Activated B cell treated with CpG ODN at 0.5 μM for 24 hours (primary cell): ENCODE measurements at places on chromosomes 7 and 10. TPM values are rescaled to one million over a fixed set of nuclear protein-coding genes. Genes with fewer than 3 reads are reported as not detected.

Gene UPK3B
- total RNA-seq: 3.2 and 3.4 TPM in 2 replicates

- DNase-seq: no peak
Observed at GRCh38 chr10:113047605-113047962, 97.5 kb downstream of the TCF7L2 start.

Gene INMT
- total RNA-seq: 0.11 and 0.17 TPM in 2 replicates

- DNase-seq: no peak
Observed at GRCh38 chr7:39451901-39452300, 114.3 kb upstream of the YAE1 start.

DNA sequence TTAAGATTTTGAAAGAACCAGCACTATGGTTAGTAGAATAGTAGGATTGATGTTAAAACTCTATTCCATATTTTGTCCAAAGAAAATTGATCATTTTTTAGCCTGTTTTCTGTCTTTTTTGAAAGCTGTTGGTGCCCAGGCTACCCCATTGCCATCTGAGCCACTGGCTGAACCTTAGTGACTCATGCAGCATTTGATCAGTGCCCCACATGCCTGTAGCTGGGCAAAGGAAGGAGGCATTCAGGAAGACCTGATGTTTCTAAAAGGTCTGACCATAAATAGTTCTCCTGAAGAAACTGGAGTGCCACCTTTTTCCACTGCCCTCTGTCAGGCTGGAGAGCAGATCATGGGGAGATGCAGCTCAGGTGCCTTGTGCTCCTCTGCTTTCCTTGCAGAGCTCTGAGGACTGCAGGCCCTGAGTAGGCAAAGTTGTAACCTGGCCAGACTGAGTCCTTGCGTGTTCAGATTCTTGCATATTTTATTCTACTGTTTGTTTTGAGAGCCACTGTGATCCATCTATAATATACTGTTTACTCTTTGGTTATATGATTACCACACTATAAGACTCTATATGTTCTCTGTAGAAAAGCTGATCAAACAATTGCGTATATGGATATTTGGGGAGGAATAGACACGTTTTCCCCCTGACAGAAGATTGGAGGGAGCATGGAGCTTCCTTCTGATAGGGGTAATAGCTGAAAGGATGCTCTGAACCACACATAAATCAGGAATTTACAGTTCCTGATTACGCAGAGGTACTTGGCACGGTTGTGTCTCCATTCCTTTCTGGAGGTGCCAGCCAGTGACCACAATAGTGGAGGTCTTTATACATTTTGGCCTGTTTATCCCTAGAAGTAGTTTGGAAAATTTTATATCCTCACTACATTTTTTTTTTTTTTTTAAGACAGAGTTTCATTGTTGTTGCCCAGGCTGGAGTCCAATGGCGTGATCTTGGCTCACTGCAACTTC lies 48.9 kb upstream of the GJD4 start:
- DNase-seq: no peak

Gene CYP3A7
- not detected in 2 replicates for total RNA-seq

Gene CYP3A4
- not detected in 2 replicates for total RNA-seq

- DNase-seq: no peak
Observed at GRCh38 chr10:86607674-86608073, 46.7 kb upstream of the OPN4 start.

Gene EPHA1
- not detected in 2 replicates for total RNA-seq

DNA sequence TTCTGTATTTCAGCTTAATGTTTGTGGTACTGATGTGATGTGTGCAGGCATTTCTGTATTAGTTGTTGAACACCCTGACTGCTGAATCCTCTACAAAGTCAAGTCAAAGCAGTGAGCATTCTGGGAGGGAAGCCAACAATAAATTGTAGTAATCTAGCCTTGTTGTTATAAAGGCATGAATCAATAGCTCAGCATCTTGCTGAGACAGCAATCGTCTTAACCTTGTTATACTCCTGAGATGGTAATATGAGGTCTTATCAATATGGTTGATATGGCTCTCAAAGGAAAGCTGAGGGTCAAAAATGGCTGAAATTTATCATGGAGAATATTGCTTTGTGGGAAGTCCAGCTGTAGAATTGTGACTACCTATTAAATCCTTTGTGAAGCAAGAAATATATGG lies 299.4 kb downstream of the DNAJB9 start:
- no peak for DNase-seq

DNA sequence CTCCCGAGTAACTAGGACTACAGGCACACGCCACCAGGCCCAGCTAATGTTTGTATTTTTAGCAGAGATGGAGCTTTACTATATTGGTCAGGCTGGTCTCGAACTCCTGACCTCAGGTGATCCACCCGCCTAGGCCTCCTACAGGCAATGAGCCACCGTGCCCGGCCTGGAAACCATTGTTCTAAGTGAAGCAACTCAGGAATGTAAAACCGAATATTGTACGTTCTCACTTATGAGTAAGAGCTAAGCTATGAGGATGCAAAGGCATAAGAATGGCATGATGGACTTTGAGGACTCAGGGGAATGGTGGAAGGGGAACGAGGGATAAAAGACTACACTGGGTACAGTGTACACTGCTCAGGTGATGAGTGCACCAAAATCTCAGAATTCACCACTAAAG lies 235.1 kb upstream of the AUTS2 start:
- DNase-seq: no peak

GRCh38 chr7:151141311-151141854 lies 26.1 kb downstream of the GBX1 start:
- no peak for DNase-seq

Gene TMEM225B
- total RNA-seq: 0.53 and 1.5 TPM in 2 replicates

DNA sequence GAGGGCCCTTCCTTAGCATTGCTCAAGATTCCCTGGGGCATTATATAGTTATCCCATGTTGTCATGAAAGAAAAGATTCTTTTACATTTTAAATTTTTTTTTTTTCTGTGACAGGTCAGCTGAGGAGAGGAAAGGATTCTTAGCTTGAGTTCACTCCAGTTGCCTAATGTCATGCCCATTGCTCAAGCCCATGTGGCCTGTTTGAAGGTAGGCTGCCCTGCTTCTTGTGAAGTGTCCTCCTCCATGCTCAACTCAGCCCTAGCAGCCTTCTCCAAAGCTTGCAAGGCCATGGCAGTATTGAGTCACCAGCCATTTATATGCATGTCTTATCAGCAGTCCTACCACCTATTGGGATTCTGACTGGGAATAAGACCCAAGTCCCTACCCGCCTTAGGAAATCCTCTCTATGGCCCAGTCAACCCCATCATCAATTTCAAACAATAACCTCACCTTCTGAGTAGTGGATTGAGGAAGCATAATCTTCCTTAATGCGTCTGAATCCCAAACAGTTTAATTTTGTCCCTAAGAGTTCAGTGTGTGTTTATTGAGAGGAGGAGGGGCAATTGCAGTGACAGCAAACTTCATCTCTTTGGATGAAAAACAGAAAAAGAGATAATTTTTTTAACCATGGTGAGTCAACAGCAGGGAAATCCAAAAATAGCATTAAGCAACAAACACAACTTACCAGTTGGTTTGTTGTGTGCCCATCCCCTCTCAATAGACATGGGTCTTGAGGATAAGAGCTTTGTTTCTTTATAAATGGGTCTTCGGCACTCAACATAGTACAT lies 38.6 kb upstream of the WASL start:
- DNase-seq: no peak

Gene ZNF853
- 2.8 and 3.2 TPM in 2 replicates for total RNA-seq

DNA sequence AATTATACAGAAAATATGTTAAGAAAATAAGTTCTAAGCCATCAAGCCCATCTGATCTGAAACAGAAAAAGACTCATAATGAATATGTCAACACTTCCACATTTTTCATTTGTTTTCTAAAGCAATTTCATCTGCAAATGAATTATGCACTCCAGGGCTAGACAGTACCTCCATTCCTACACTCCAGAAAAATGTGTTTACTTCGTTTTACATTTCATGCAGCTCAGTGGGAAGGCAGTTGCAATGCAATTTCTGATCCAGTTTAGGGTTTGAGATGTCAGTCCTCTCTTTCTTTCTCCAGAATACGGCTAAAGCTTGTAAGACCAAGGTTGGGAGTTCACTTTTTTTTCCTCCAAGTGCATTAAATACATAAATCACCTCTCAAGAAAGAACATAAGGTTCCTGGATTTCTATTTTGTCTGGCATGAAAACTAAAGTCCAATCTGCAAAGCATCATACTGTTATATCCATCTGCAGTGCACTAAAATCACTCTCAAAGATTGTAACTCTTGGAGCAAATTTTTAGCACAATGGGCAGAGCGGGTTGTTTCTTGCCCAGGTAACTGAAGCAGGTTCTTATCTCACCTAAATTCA lies 348.8 kb upstream of the C7orf33 start:
- DNase-seq: no peak

Gene NPSR1
- total RNA-seq: not detected in 2 replicates

GRCh38 chr7:17552952-17553351 lies 254.5 kb downstream of the AHR start:
- DNase-seq: no peak

- no peak for DNase-seq
Observed at GRCh38 chr10:119273413-119273812, 66.0 kb downstream of the GRK5 start.

- no peak for DNase-seq
Observed at GRCh38 chr7:139232904-139233303, 1.9 kb downstream of the UBN2 start.

DNA sequence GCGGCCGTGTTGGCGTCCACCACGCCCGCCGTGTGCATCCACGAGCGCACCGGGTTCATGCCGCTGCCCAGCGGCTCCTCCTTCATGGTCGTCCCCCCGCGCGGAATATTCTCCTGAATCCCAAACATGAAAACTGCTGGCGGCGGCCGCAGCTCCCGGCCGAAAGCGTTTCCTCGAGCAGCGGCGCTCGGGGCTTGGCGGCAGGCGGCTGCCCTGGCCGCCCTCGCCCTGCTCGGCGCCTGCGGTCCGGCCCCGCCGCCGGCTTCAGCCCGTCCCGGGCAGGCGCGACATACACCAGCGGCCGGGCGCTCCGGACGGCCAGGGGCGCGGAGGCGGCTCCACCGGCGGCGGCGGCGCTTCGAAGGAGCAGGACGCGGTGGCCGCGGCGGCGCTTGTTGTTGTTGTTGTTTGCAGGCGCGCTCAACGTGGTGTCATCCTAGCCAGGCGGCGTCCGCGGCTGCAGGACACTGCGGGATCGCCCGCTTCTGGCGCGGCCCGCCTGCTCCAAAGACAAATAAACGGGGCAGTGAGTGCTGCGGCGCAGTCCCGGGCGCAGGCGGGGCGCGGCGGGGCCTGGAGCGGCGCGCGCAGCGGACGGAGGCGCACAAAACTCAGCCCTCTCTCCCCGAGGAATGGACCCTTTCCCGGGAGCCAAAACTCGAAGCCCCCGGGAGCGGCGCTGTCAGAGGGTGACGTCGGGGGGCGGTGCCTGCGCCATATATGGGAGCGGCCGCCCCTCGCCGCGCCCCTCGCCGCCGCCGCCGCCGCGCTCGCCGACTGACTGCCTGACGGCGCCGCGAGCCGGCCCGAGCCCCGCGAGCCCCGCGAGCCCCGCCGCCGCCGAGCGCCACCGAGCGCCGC lies at the start of gene EBF3:
TSS of gene EBF3 (minus strand) at position 634 of the 861 bp plus-strand sequence. CDS start at position 128, 506 bp downstream.
- DNase-seq: no peak

DNA sequence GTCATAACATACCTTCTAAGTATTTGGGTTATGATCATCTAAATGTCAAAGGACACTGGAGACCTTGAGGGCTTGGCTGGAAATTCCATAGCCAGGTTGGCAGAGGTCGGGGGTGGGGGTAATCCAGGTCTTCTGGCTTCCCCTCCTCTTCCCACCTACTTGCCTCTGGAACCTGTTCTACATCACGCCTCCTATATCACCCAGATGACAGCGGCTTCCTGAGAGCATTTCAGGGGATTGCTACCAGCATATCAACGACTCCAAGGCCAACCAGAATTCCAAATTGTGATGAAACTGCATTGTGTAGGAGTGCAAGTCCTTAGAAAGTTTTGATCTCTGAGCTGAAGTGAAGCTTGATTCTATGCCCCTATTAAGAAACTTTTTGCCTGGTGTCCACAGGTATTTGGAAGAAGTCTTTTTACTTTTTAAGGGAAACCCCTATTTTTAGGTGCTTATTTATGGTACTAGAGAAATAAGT lies 95.7 kb downstream of the SH2D4B start:
- no peak for DNase-seq

Gene GPR37
- not detected in 2 replicates for total RNA-seq

DNA sequence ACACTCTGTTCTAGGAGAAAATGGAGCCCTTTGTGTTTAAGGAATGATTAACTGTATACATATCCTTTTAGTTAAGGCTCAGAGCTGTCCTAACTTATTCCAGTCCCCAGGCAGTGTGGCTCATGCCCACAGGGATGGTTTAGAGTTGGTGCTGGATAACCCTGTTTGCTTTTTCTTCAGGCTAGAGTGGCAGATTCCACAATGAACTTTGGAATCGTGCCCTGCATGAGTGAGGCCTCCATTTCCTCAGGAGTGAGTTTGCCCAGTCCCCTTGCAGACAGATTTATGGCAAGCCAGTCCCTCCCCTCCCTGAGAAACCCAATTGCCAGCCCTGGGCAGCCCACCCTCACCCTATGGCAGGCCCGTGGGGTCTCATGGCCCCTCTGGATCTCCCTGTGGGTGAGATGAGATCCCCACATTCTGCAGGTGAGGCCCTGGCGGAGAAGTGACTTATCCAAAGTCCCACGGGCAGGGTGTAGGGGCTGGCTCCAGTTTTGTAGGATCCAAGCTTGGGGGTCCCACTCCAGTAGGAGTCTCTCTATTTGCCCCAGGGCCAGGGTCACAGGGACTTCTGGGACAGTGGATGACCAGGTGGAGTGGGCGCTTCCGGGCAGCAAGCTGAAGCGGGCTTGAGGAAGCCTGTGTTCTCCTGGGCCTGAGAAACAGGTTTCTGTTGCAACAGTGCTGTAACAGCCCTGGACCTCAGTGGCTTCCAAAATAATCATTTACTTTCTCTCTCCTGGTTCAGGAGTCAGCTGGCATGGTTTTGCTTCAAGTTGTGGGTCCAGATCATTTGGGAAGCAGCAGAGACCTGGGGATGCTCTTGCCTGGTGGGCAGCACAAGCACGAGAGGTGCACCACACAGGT lies 9.0 kb upstream of the COMTD1 start:
- no peak for DNase-seq

GRCh38 chr10:97713339-97713825 lies at the start of gene MARVELD1:
Gene MARVELD1, plus strand, starts transcription at chr10:97713730. Its CDS starts 147 bp downstream, at chr10:97713877.
- no peak for DNase-seq

Gene UCN3
- total RNA-seq: not detected in 2 replicates

Gene MLXIPL
- total RNA-seq: not detected in 2 replicates

Gene ACBD7
- not detected in 2 replicates for total RNA-seq

DNA sequence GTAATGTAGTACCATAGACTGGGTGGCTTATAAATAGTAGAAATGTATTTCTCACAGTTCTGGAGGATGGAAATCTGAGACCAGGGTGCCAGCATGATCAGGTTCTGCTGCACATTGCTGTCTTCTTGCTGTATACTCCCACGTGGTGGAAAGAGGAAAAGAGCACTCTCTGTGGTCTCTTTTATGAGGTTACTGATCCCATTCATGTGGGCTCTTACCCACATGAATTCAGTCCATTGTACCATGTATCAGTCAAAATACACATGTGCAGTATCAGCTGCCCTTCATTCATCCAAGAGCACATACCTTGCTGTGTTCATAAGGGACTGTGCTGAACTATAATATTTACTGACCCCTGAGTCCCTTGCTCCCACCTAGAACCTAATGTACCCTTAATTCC lies 17.1 kb downstream of the PNLIPRP2 start:
- DNase-seq: no peak

GRCh38 chr7:15485998-15486397 lies 75.8 kb downstream of the AGMO start:
- DNase-seq: no peak

GRCh38 chr7:151756076-151756731 lies 120.7 kb downstream of the PRKAG2 start:
- DNase-seq: no peak

GRCh38 chr10:43584051-43584450 lies 9.6 kb upstream of the ZNF239 start:
- no peak for DNase-seq
